ENCODE measurements at places on chromosomes 1 and 21.

DNA sequence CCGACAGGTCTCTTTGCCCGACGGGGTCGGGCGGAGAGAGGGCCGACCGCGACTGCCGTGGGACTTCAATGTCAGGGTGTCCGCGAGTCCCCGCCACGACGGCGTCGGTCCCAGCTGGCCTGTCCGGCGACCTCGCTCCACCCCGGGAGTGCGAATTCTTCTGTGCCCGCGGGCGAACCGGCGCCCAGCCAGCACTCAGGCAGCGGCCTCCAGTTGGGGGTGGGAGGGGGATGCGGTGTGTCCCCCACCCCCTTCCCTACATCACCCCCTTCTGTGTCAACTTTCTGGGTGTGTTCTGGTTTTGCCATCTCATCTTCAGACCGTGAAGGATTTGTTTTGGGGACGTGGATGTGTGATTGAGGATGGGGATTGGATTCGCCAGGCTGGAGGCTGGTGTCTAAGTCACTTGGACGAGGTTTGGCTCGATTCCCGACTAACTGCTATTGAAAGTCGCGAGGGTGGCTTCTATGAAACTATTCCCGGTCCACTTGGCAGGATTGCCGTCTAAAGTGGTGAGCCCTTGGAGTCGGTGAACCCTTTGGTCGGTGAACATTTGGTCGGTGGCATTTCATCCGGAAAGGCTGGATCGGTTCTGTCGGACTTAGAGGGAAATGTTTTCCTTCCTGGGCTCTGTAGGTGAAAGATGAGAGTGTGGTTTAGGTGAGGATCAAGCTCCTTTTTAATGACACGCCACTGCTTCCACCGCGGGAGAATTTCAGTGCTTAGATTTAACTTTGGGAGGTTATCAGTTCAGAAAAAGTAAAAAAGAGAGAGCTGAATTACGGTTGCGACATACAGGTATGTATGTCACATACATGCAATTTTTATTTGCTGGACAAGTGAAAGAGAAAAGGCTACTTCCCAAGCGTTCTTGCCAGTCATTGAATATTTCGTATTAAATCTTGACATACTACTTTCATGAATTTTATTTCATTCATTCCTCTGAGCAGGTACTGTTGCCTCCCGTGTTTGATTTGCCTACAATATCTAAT lies 771 bp downstream of the ABCD3 start:
- DNase-seq: peak; percentile 2

- DNase-seq: no peak
Observed at GRCh38 chr1:6010554-6010953, 18.3 kb upstream of the NPHP4 start.

DNA sequence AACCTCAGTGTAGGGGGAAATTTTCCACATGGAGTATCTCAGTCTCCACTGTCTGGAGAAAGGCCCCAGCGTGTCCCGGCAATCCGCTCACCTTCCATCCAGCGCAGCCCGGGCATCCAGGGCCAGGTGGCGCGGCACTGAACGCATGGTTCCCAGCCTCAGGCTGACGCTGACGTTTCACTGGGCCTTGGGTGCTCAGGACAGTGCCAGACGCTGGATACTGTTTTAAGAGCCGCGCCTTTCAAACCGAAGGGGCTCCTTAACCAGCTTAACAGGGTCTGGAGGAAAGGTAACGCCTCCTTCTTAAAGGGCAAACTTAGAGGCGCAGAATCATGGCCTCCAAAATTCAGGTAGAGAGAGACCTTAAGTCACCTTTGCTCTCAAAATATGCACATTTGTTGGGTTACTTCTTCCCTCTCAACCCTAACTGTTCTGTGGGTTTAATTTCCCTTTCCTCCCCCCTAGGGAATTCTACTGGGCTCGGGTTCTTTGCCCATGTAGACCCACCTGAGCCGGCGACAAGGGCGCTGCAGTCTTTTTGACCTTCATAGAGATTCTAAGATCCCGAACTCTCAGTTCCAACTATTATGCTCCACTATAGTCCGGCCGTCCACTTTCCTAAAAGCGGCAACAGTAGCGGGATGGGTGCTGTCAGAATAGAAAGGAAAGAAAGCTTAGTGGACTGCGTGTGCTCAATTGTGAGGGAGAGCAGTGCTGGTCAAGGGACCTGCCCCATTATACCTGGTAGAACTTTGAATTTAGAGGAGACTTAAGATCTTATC lies 3.5 kb upstream of the LHX9 start:
- DNase-seq: no peak

- DNase-seq: no peak
Observed at GRCh38 chr1:215786997-215787396, 219.9 kb downstream of the KCTD3 start.

DNA sequence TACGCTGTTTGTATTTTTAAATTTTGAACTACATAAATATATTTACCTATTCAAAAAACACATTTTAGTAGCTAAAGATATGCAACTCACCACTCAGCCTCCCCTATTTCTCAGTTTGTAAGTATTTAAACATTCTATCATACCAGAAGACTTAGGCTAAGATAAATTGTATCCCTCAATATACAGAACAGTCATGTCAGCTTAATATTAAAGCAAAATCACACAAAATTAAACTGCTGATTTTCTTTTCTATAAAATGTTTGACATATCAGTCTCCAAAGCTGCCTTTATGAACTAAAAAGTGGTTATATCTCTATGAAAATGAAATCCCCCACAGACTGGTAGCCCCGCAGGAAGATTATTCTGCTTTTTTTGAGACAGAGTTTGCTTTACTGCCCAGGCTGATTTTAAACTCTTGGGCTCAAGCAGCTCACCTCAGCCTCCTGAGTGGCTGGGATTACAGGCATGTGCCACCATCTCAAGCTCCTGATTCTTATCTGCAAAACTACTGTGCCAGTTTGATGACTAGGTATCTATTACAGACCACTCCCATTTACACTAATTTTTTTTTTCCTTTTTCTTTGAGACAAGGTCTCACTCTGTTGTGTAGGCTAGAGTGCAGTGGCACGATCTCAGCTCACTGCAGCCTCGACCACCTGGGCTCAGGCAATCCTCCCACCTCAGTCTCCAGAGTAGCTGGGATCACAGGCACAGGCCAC lies 37.6 kb downstream of the NRDC start:
- no peak for DNase-seq

DNA sequence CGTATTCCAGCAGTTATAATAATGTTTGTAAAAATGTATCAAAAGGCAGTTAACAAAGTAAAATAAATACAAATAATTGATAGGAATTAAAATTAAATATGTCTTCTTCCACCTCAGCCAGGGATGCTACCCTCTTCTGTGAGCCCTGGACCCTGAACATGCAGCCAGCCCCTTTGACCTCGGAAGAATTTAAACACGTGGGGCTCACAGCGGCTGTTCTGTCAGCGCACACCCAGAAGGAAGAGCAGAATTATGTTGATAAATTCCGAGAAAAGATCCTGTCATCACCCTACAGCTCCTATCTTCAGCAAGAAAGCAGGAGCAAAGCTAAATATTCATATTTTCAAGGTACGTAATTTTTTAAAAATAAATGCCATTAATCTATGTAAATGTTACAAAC lies 26.5 kb downstream of the UTS2 start:
- DNase-seq: no peak

GRCh38 chr1:31936278-31936980 lies 1.7 kb downstream of the PTP4A2 start:
- no peak for DNase-seq

DNA sequence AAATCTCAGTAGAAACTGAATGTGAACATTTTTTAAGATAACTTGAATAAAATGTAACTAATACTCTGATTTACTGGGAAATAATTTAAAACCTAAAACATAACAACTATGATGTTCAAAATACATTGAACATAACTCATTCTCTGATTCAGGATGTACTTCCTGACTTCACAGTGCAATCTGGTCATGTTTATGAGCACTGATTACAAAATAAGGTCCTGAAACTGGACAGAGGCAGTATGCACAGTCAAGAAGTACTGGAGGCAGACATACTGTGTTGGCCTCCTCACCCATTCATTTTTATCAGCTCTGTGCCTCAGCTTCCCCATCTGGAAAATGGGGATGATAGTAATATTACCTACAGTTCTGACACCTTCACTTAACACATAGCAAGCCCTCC lies 651.3 kb downstream of the PTPRC start:
- DNase-seq: no peak

Data from CD4-positive, CD25-positive, alpha-beta regulatory T cell (primary cell).